ENCODE measurements at places on chromosomes 5 and 9.

- no peak overlapping the region for H3K4me3 ChIP-seq
- H3K4me1 ChIP-seq = no peaks in the 10 kb centered on the region
- no peaks in the 10 kb centered on the region for H3K36me3 ChIP-seq
- DNase-seq = no peak
Measured at GRCh38 chr5:39977066-39977655, 552.4 kb upstream of the DAB2 start.

GRCh38 chr5:127976991-127977717, 106.4 kb upstream of the SLC12A2 start:
- H3K4me3 ChIP-seq = no peak overlapping the region
- no peaks in the 10 kb centered on the region for H3K4me1 ChIP-seq
- H3K27ac ChIP-seq = no peak overlapping the region
- H3K36me3 ChIP-seq = no peaks in the 10 kb centered on the region
- no peak for DNase-seq
- no peaks in the 10 kb centered on the region for H3K27me3 ChIP-seq

- H3K4me1 ChIP-seq = no peaks in the 10 kb centered on the region
- no peak overlapping the region for H3K4me3 ChIP-seq
- H3K36me3 ChIP-seq = no peaks in the 10 kb centered on the region
- no peaks in the 10 kb centered on the region for H3K27me3 ChIP-seq
- H3K27ac ChIP-seq = no peak overlapping the region
Measured at GRCh38 chr5:167966979-167967378, 324.5 kb upstream of the WWC1 start.

DNA sequence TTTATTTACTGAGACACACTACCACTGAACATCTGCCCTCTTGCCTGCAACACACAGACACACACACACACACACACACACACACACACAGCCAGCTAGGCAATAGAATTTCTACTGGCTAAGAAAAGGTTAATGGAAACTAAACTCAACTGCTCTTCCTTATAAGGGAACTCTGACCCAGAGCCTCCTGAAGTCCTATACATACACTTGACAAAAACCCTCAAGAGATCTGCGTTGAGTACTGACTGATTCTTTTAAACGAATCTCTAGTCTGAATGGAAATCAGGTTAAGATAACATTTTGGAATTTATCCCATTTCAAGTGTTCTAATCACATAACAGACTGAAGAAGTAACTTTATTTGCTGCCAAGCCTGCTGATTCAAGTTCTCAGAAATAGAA, 25.9 kb upstream of the TRPM3 start:
- H3K36me3 ChIP-seq = no peaks in the 10 kb centered on the region
- H3K4me1 ChIP-seq = no peaks in the 10 kb centered on the region
- no peaks in the 10 kb centered on the region for H3K27me3 ChIP-seq
- no peak overlapping the region for H3K4me3 ChIP-seq
- no peak overlapping the region for H3K27ac ChIP-seq
- no peak for DNase-seq

- H3K4me1 ChIP-seq = peaks cover 75% of the 10 kb centered on the region
- H3K4me3 ChIP-seq = peak overlapping the region; percentile 16
- no peaks in the 10 kb centered on the region for H3K27me3 ChIP-seq
- no peaks in the 10 kb centered on the region for H3K36me3 ChIP-seq
- DNase-seq = no peak
Measured at GRCh38 chr9:517993-518392, 303.3 kb downstream of the DOCK8 start.

DNA sequence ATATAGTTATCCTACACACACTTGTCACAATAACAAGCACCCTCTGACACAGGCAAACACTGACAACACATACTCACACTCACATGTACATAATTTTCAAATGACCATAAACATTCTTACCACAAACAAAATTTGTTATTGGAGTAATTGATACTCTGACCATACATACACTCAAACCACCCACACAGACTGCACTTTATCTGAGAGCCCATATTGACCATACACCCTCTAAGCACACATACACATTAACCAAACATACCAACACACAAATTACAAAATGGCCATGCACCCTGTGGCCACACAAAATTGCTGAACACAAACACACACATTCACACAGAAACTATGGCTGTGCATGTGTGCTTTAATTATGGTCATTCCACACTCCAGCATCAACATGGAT, 79.1 kb upstream of the FAM120A start:
- DNase-seq = no peak
- H3K4me1 ChIP-seq = no peaks in the 10 kb centered on the region
- no peaks in the 10 kb centered on the region for H3K27me3 ChIP-seq
- H3K4me3 ChIP-seq = no peak overlapping the region

DNA sequence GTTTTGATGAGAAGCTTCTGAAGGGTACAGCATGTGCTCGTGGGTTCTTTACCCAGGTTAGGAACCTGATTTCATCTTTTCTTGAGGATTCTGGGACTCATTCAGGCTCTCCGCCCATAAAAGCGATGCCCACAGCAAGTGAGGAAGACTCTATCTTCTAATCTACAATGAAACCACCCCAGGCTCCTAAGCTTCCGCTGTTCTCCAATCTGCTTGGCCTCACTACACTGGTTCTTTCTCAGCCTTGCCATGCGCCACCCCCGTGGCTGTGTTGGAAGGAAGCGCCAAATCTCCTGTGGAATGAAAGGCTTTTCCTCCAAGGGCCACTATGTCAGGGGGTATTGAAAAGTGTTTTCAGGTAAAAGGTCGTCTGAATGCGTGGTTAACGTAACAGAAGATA, 135.6 kb downstream of the MYO10 start:
- no peaks in the 10 kb centered on the region for H3K36me3 ChIP-seq
- H3K4me1 ChIP-seq = no peaks in the 10 kb centered on the region
- no peak for DNase-seq
- no peaks in the 10 kb centered on the region for H3K27me3 ChIP-seq

DNA sequence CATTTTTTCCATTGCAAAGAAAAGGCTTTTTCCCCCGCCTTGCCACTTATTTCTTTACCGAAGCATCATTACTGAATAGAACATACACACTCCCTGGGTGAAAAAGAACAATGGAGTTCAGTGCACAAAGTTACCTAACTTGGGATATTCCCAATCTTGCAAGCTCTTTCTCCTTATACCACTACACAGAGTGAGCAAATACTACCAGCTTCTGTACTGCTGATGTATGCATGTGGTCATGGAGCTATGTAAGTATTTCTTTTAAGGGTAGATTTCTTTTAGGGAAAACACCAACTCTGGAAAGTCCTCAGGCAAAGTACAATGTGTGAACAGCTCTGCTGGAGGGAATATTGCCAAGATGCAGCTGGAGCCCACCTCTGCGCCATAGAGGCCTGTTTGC, 81.1 kb downstream of the AOPEP start:
- H3K36me3 ChIP-seq = no peaks in the 10 kb centered on the region
- H3K27ac ChIP-seq = peak overlapping the region; percentile 85
- H3K27me3 ChIP-seq = no peaks in the 10 kb centered on the region

GRCh38 chr9:87499424-87500017, 1.9 kb downstream of the DAPK1 start:
- no peak for DNase-seq
- peaks cover 44% of the 10 kb centered on the region for H3K4me1 ChIP-seq
- H3K4me3 ChIP-seq = peak overlapping the region; percentile 49
- peak overlapping the region; percentile 88 for H3K27ac ChIP-seq
- H3K27me3 ChIP-seq = peaks cover 42% of the 10 kb centered on the region

GRCh38 chr9:4879115-4879558, 86.4 kb downstream of the RCL1 start:
- DNase-seq = no peak
- H3K36me3 ChIP-seq = no peaks in the 10 kb centered on the region
- H3K27me3 ChIP-seq = no peaks in the 10 kb centered on the region

DNA sequence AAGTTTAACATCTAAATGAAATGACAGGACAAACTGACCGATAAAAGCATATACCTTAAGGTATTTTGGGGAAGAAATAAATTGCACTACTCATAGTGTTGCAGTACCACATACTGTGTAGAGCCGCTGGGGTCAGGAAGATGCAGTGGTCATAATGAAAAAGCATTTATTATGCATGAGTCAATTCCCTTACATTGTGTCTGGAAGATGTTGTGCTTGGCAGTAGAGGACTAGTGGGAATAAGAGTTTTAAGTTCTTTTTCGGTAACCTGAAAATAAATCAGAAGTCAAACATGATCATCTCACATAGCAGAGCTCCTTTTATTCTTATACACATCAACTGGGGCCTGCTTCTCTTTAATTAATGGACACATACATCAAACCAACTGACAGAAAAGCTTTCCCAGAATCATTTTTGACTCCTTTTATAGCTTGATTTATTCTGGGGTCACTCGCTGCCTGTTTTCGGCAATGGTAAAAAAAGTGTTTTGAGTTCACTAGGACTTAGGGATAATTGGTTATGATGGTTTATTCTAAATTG, 262.5 kb upstream of the CHD1 start:
- H3K4me1 ChIP-seq = no peaks in the 10 kb centered on the region
- H3K27ac ChIP-seq = no peak overlapping the region
- H3K4me3 ChIP-seq = no peak overlapping the region
- H3K27me3 ChIP-seq = no peaks in the 10 kb centered on the region
- H3K36me3 ChIP-seq = no peaks in the 10 kb centered on the region
- no peak for DNase-seq

DNA sequence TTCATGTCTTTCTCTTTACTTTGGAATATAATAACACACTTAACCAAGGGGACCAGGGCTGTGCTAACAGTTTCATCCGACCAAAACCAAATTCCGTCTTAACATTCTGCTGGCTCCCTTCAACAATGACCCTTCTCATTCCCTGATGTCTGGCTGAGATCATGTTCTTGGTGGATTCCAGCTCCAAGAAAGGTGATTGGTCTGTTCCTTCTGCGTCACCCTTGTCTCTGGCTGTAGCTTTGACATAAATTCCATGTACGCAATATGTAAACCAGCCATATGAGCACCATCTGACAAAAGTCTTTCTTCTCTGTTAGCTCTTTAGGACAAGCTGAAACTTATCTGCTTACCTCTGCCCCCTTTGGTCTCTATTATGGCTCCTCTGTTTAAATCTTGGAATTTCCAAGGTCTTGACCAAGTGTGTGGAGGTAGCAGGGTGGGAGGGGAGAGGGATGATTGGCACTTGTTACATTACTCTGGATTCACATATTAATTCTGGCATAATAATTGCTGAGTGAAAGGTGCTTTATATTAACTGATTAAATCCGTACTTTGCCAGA, 45.7 kb upstream of the HSD17B4 start:
- no peaks in the 10 kb centered on the region for H3K36me3 ChIP-seq
- DNase-seq = no peak
- no peaks in the 10 kb centered on the region for H3K27me3 ChIP-seq
- no peak overlapping the region for H3K27ac ChIP-seq

GRCh38 chr9:105064248-105065097, 136.5 kb upstream of the ABCA1 start:
- H3K4me1 ChIP-seq = peaks cover 35% of the 10 kb centered on the region
- H3K4me3 ChIP-seq = no peak overlapping the region
- H3K27me3 ChIP-seq = no peaks in the 10 kb centered on the region
- peak; percentile 10 for DNase-seq

DNA sequence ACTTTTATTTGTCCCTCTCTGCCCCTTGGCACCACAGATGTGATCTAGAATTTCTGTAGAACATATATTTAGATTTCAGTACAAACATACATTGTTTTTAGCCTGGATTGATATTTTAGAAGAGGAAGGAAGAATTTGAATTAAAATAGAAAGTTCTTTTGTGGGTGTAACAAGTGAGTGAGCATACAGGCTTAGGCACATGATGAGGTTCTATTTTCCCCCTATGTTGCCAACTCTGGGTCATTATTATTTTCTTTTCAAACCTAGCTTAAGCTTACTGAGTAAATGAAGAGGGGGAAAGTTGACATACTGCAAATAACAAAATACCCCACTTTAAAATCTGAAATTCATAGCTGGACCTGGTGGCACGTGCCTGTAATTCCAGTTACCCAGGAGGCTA, 102.9 kb downstream of the GCNT1 start:
- H3K4me1 ChIP-seq = no peaks in the 10 kb centered on the region
- H3K27ac ChIP-seq = no peak overlapping the region

GRCh38 chr5:62731022-62731421, 152.4 kb downstream of the LRRC70 start:
- H3K36me3 ChIP-seq = no peaks in the 10 kb centered on the region
- no peak for DNase-seq
- no peaks in the 10 kb centered on the region for H3K27me3 ChIP-seq
- no peaks in the 10 kb centered on the region for H3K4me1 ChIP-seq
- H3K4me3 ChIP-seq = no peak overlapping the region

DNA sequence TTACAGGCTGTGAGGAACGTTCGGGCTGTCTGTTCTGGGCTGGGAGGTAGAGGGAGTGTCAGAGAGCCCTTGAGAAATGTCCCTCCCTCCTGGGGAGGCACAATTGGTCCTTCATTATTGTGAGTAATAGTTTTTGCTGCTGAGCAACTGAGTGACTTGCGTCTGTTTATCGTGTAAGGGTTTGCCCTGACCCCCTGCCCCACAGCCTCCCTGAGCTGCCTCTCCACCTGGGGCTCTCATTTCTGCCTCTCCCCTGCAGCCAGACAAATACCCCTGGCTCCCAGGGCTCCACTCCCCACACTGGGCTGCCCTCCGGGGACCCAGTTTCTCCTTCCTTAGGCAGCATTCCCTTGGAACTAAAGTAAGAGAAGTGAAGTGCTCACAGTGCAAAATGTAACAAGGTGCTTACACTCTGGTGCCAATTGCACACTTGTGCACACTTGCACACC, 174.9 kb upstream of the MVB12B start:
- no peak for DNase-seq
- peaks cover under 1% of the 10 kb centered on the region for H3K4me1 ChIP-seq
- H3K4me3 ChIP-seq = no peak overlapping the region
- no peaks in the 10 kb centered on the region for H3K36me3 ChIP-seq
- no peak overlapping the region for H3K27ac ChIP-seq
- H3K27me3 ChIP-seq = no peaks in the 10 kb centered on the region

DNA sequence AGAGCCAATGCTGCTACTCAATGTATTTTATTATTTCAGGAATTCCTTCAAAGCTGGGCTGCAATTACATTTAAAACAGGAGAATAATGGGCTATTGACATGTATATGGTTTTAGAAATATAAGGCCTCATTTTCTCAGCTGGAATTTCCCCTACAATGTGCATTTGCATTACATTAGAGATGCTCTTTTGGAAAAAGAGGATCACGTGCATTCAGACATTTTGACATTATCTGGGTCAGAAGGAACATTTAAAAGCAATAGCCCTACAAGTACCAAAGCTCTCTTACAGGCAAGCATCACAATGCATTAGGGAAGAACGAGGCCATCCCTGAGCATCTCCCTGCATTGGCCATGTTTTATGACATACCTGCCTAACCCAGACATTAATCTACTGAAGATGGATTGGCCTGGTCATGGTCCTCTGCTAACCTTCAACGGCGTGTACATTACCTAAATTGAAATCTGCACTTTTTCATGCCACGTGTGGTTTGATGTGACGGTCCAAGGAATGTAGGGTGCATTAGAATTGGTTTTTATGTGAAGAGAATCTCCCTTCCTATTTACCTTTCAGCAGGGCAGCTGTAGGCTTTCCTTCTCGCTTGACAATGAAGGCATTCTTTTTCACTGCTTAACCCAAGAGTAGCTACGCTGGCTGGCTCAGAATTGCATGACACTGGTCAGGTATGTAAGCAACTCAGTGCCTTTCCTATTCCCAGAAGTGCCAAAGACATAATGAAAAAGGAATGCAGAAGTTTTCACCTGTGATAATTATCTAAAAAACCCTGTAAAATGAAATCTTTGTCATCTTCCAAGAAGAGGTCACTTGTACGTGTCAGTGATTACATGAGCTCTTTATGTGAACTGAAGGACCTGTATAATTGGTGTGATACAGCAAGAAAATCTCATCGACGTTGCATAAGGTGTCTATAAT, 212.3 kb upstream of the MPDZ start:
- no peak for DNase-seq
- no peaks in the 10 kb centered on the region for H3K36me3 ChIP-seq
- no peak overlapping the region for H3K4me3 ChIP-seq
- H3K27ac ChIP-seq = no peak overlapping the region
- H3K4me1 ChIP-seq = no peaks in the 10 kb centered on the region

GRCh38 chr5:110716247-110717245, 9.9 kb downstream of the TMEM232 start:
- H3K27ac ChIP-seq = no peak overlapping the region
- H3K4me1 ChIP-seq = no peaks in the 10 kb centered on the region
- no peaks in the 10 kb centered on the region for H3K27me3 ChIP-seq
- H3K4me3 ChIP-seq = no peak overlapping the region
